ENCODE measurements at places on chromosomes 1 and 21.
A peak's percentile ranks its signal among the peaks of the same experiment; 100 is the strongest.

DNA sequence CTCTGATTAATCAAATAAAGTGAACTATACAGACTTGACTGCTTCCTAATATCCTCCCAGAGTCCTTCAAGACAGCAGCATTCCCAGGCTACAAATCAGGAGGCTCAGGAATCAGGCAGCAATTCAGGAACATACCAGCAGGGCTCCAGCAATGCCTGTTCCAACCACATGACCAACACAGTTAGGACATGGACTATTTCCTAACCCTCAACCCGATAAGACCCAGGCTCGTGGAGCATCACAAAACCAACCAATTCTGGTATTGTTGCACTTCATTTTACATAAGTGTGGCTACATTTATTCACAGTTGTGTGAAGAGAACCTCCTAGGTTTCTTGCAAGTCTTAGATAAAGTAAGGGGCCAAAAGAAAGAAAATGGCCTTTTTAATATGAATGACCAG is 546.2 kb upstream of the ADGRL2 start:
- no peak for DNase-seq

- DNase-seq: no peak
Measured at GRCh38 chr1:41882486-41882885, 36.2 kb downstream of the HIVEP3 start.

DNA sequence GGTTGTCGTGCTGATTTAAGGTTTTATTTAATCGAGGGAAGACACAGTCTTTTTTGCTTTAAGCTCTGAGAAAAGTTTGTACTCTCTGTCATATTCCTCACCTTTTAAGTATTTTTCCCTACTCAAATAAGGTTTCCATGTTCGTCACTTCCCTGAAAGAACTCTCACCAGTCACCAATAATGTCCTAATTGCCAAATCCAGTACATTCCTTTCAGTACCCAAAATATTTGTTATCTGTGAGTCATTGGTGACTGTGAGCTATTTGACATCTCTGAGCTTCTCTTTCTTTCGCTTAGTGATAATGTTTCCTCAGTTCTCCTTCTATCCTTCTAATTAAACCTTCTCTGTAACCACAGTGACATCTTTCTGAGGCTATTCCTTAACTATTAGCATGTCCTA is 874.2 kb upstream of the ADGRL2 start:
- DNase-seq: no peak

DNA sequence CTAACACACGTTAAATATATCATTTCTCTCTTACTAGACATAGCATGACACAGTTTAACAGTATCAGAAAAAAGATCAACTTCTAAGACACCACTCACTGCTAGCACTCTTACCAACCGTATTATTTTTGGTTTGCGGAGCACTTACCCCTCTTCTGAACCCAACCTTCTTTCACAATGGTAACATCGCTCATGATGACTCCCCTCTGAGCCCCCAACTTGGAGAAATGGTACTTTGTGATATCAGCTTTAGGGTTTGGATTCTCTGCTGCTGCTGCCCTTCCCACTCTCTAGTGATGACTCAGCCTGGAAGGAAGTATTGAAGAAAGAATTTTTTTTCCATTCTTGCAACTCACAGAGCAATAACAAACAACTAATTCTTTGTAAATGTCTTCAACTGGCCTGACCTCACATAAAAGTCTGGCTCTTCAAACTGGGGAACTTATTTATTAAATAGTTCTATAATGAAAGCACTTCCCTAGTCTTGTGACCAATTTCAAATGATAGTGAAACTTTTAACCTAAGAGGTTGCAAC is 7.0 kb downstream of the AKT3 start:
- DNase-seq: no peak

DNA sequence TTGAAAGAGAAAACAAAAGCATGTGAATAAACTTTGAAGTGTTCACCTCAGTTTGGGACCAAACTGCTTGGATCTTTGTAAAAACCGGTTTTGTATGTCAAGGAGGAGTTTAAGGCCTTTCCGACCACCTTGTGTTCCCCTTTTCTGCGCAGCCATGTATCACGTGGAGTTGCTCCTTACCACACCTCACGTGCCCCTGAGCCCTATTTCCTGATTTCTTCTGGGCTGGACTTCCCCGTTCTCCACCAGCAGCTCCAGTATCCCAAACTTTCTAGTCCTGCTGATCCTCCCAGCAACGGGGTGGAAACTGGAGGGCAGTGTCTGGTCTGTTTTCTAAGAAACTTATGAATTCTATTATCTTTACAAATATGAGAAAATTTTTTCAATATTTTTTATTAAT is 1.6 kb upstream of the SH3D21 start:
- DNase-seq: peak; percentile 69

GRCh38 chr21:43903451-43904091 is 38.5 kb downstream of the AGPAT3 start:
- DNase-seq: peak; percentile 90

GRCh38 chr1:31510853-31511789 is 65.2 kb upstream of the TINAGL1 start:
- no peak for DNase-seq

DNA sequence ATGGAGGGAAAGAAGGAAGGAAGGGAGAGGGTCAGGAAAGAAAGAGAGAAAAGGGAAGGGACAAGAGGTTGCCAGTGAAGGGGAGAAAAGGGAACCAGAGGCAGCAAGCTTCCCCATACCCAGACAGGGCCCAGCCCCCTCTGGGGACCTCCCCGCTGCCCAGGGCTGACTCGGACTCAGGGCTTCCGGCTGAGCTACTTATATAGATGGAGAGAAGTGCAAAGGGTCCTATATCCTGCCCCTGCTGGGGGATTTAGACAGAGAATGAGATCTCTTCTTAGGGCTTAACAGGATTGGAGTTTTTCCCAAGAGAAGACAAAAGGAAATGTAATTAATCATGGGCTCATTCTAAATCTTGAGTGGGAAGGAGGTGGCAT is at the start of gene ETV3L:
Gene ETV3L (minus strand): TSS at position 176 of the 377 bp plus-strand sequence. CDS start 285 bp downstream, outside the sequence.
- no peak for DNase-seq
